ENCODE measurements at places on chromosomes 11 and 22.

DNA sequence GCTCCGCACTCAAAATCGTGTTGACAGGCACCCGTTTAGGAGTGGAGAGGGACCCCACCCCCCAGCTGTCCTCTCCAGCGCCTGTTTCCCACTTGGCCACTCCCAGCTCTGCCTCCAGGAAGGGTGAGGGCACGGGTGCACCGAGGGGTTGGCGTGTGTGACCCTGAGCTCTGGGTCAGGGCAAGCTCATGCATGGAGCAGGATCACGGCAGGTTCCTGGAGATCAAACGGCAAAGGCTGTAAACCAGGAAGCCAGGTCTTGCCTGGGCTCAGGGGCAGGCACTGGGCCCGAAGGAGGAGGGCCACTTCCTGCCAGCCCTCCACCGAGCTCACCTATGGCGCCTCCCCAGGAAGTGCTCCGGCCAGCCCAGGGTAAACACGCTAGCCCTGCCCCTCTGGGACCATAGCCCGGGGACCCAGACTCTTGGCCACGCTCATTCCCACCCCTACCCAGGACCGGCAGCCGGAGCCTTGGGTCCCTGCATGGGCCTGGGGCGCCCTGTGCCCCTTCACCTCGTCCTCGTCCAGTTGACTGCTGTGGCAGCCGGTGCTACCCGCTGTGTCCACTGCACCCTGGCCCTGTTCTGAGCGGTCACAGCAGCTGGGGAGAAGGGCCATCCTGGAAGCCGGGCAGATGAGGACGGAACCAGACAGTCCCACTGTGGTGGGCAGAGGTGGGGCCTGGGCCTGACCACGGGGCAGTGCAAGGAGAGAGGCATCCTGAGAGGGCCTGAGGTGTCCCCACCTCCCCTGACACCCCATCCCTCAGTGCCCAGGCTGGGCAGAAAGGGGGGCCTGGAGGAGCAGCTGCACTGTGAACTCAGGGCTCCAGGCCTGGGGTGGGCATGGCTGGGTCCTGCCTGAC is 1.0 kb upstream of the EPS8L2 start:
- DNase-seq, result no peak

DNA sequence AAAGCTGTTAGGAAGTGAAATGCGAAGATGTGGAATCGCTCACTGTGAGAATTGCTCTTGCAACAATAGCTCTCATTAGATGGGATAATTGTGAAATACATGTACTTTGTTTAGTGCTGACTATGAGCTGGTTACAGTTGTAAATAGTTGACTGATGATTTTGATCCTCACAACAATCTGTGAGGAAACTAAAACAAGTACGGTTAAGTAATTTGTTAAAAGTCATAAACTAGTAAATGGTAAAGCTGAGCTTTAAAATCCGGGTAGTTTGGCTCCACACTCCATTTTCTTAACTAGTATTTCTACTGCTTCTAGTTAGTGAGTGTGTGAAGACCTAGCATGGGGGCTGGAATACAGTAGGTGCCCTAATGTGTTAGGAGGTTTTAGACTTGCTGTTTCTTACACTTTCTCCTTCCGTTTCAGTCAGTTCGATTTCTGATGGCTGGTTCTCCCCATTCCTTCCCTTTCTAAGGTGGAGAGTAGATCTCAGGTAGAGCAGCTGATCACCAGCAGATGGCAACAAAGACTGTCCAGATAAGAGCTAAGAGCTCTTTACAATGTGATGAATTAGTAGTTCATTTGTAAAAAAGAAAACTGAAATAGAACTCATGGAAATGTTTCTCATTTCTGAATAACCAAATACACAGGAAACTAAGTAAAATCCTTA is 16.3 kb upstream of the CYP2R1 start:
- DNase-seq, result no peak

- no peak for DNase-seq
These were observed 15.9 kb upstream of the CYB5R2 start for GRCh38 chr11:7689239-7689638.

DNA sequence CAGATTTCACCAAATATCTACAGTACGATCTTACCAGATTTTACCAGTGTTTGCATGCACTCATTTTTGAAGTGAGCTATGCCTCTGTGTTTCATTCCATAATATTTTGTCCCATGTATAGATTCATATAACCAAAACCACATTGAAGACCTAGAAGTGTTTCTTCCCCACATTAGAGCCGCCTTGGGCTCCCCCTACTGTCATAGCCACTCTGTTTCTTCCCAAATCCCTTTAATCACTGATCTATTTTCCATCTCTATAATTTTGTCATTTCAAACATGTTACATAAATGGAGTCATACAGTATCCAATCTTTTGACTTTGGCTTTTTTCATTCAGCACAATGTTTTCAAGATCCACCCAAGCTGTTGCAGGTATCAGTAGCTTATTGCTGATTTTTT is 12.7 kb downstream of the MRGPRX3 start:
- DNase-seq, result no peak

GRCh38 chr22:40030758-40031095 is 36.0 kb downstream of the FAM83F start:
- no peak for DNase-seq

DNA sequence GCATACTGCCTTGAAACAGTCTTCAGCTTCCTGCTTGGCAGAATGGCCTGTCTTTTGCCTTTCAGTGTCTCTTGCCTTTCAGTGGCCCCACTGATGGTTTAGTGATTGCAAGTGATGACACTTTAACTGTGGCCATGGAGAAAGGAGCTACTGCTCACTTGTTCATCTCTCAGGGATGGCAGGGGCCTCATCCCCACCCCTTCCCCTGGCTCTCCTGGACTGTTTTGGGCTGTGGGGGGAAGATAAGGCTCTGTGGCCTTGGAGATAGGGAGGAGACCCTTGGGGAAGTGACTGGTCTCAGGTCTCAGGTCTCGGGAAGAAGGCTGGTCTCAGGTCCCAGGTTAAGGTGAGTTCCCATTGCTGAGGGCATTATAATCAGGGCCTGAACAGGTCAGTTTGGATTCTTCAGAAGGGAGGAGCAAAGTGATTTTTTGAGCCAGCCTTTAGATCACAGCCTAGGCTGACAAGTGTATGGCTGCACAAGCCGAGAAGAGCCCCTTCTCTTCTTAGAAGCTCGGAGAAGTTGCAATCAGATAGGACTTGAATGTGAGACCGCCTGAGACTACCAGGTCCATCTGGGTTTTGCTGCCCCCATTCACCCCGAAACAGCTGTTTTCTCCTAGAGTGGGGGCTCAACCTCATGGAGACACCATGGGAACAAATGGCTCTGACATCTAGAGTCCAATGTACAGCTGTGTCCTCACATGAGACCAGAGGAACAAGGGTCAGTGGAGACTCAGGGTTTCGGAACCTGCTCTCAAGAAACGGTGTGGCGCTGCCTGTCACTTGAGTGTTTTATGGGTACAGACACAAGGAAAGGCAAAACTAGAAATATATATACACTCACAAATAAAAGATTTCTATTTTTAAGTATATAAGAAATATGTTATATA is 15.9 kb upstream of the P2RY2 start:
- no peak for DNase-seq

DNA sequence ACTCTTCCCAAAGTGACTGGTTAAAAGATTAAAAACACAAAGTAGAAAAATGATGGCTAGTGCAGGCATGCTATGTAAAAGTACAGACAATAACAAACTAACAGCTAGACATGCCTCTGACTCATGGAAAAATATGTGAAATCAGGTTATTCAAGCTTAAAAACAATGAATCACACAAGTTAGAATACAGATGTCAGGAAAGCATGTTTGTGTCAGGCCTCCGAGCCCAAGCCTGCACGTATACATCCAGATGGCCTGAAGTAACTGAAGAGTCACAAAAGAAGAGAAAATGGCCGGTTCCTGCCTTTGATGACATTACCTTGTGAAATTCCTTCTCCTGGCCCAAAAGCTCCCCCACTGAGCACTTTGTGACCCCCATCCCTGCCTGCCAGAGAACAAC is 110.1 kb downstream of the NOX4 start:
- no peak for DNase-seq

DNA sequence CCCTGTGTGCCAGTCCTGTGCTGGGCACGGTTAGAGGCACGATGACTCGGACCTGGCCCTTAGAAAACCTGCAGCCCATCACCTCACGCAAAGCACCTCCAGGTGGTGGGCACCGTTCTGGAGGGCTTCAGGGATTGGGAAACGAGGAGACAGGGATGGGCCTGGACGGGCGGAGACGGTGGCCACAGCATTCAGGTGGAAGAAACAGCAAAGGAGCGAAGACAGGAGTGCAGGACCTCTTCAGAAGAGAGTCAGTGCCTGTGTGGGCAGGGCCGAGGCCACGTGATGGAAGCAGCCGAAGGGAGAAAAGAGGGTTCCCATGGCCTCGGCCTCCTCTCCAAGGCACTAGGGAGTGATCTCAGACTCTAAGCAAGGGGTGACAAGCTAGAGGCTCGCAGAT is 8.1 kb upstream of the SLC22A12 start:
- no peak for DNase-seq

DNA sequence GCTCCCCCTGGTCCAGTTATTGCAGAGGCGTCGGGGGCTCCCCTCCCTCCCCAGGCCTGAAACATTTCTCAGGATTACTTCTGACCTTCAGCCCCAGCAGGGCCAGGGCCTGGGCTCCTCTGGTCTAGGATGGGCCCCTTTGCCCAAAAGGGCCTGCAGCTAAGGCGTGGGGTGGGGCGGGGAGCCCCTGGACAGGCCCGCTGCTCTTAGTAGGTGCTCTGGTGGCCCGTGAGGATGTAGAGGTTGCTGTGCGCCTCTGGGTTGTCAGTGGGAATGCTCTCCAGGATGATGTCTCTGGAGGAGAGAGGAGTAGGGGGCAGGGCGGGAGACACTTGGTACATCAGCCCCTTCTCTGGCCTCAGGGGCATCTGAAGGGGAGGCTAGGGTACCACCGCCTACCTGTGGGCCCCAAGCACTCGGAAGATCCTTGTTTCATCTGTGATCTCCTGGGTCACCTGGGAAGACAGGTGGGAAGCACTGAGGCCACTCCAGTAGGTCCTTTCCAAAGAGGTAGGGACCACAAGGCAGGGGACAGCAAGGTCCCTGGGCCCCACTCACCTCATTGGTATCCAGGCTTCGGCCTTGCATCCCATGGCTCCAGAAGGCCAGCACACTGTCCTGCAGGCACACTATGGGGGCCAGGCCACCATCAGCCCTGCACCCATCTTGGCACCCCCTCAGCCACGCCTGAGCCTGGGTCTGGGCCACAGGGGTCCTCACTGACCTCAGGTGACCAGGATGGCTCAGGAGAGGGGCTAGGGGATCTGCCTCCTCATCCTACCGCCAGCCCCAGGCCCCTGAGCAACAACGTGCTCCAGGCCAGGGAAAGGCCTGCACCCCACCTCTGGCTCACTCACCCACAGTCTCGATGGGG is 11.2 kb upstream of the SF1 start:
- DNase-seq, result no peak

DNA sequence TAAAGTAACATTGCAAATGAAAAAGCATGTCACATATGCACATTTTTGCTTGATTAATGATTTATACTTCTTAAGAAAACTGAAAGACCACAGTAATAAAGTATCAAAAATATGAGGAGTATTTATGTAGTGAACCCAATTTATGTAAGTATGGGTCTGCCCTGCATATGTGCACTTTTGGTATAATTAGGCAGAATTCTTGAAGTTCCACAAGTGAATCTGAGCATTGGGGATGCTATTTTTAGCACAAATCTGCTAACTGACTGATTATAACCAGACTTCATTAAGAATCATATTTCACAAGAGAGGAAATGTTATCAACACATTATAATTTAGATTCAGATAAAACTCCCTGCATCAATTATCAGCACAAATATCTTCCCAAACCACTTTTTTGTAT is 407.1 kb upstream of the LRRC4C start:
- DNase-seq, result no peak

DNA sequence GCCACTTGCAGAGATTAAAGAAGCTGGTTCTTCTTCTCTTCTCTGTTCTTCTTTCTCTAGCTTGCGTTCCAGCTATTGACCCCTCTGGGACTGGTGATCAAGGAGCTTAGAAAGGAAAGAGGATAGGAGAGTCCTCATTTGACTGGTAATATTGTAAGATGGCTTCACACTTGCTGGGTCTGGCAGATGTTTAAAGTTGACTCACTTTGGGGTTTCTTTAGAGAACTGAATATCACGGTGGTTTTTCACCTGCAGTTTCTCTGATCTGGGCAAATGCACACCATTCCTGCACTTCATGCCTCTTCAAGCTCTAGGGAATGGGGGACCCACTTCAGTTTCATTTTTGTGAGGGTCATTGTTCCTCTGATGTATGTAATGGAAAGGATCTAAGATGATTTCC is 41.8 kb upstream of the DEUP1 start:
- no peak for DNase-seq

DNA sequence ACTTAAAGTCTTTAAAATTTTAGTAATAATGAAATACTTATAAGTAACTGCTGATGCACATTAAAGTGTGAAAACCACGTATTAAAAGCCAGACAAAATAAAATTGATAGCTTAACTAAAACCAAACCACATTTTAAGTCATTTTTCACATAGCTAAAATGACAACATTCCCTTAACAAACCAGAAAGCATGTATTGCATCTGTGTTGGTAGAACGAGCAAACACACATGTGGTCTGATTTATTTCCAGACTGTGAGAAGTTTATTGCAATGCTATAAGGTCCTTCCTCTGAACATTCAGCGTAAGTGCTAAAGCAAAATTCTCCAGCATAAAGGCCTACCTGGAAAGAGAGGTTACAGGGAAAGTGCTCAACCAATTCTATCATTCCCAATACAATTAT is 57.8 kb downstream of the ARHGAP20 start:
- DNase-seq, result no peak

- DNase-seq, result no peak
These were observed 29.2 kb downstream of the MTMR3 start for GRCh38 chr22:29912141-29912540.

DNA sequence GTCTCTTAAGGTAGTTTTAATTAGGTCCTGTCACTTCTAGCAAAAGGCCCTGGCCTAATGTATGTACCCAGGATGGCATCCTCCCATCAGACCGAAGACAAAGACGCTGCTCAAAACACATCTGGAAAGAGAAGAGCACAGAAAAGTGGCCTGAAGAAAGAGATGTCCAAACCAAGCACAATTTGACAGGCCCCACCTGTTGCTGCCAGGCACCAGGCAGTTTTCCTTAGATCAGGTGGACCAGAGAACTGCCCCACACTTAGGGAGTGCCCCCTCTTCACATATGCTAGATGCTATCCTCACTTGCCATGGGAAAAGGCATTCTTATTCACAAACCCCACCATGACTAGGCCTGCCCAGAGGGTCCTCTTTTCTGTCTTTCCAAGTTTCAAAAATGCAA is 3.3 kb upstream of the HMGXB4 start:
- no peak for DNase-seq

DNA sequence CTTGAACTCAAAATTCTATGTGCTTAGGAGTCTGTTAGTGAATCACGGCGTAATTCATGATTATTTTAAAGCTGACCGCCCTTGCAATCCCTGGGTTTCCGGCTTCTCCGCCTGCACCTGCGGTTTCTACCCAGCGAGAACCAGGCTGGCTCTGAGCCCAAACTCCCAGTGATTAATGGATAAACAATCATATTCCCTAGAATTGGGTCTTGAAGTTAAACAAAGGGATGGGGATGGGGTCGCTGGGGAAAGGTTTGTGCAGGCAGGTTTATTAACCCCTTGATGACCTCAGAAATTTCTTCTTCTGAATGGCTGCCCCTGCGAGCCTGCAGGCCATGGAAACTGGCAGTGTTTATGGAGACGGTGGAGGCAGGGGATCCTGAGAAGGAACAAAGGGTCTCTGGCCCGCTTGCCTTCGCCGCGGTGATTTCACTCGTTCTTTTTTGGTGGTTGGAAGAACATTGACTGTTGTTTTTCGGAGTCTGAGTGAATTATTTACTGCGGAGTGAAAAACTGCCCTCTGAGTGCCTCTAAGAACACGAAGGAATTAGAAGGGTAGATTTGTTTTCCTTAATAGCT is 1000.3 kb downstream of the BRD1 start:
- no peak for DNase-seq

All from Panc1 (cell line).